Hair follicle dermal papilla cell (primary cell): ENCODE measurements at places on chromosomes 1 and 21. TPM values are rescaled to one million over a fixed set of nuclear protein-coding genes. Genes with fewer than 3 reads are reported as not detected.

The RIPPLY3 gene
- total RNA-seq, result 0.16 and 0.36 TPM in 2 replicates

The COL11A1 gene
- 168 and 264 TPM in 2 replicates for total RNA-seq

The DMBX1 gene
- not detected in 2 replicates for total RNA-seq

The CNR2 gene
- not detected in 2 replicates for total RNA-seq

The FRRS1 gene
- 8.5 and 23.0 TPM in 2 replicates for total RNA-seq

The OLFML3 gene
- total RNA-seq, result 264 TPM in 2 replicates

The HEYL gene
- total RNA-seq, result under 0.01 and 0.16 TPM in 2 replicates

The APCS gene
- not detected in 2 replicates for total RNA-seq

The PRELP gene
- 2.4 and 3.1 TPM in 2 replicates for total RNA-seq

The SPRR2E gene
- not detected in 2 replicates for total RNA-seq

The PPP1R8 gene
- total RNA-seq, result 35.4 and 36.1 TPM in 2 replicates

The FAM72B gene
- total RNA-seq, result 0.12 and 1.8 TPM in 2 replicates

The MMEL1 gene
- total RNA-seq, result 1.2 TPM in 1 of 2 replicates, not detected in the other

The CELA2B gene
- not detected in 2 replicates for total RNA-seq

The SMIM1 gene
- 0.49 and 2.7 TPM in 2 replicates for total RNA-seq

The ARMH1 gene
- 0.97 and 2.9 TPM in 2 replicates for total RNA-seq

The TFF2 gene
- total RNA-seq, result not detected in 2 replicates
